Endothelial cell of umbilical vein (primary cell): ENCODE measurements at places on chromosomes 13 and 19. TPM values are rescaled to one million over a fixed set of nuclear protein-coding genes. Genes with fewer than 3 reads are reported as not detected.

Gene MEIOSIN
- not detected in 2 replicates for total RNA-seq

Gene OXGR1
- total RNA-seq: not detected in 2 replicates

Gene IGFL1
- total RNA-seq: not detected in 2 replicates

Gene CNMD
- total RNA-seq: not detected in 2 replicates
